Cortex of kidney (tissue), 1 donor: ENCODE measurements at places on chromosomes 1 and 21.

GRCh38 chr1:180918519-180918918 lies 5.8 kb downstream of the KIAA1614 start:
- DNase-seq, result no peak

DNA sequence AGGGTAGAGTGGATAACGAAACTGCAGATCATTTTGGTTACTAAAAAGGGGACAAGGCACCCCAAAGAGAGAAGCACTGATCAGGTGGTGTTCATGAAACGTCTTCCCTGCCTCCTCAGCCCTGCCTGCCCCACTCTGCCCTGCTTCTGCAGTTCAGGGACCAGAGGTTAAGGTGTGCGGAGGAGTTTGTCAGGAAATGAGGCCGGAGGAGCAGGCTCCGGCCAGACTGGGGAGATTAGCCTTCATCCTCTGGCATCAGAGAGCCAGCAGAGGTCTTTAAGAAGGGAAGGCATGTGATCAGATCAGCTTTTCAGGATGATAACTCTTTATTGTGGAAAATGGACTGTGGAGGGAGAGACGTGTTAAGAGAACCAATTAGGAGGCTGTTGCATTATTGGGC lies 291.9 kb upstream of the NR5A2 start:
- no peak for DNase-seq

DNA sequence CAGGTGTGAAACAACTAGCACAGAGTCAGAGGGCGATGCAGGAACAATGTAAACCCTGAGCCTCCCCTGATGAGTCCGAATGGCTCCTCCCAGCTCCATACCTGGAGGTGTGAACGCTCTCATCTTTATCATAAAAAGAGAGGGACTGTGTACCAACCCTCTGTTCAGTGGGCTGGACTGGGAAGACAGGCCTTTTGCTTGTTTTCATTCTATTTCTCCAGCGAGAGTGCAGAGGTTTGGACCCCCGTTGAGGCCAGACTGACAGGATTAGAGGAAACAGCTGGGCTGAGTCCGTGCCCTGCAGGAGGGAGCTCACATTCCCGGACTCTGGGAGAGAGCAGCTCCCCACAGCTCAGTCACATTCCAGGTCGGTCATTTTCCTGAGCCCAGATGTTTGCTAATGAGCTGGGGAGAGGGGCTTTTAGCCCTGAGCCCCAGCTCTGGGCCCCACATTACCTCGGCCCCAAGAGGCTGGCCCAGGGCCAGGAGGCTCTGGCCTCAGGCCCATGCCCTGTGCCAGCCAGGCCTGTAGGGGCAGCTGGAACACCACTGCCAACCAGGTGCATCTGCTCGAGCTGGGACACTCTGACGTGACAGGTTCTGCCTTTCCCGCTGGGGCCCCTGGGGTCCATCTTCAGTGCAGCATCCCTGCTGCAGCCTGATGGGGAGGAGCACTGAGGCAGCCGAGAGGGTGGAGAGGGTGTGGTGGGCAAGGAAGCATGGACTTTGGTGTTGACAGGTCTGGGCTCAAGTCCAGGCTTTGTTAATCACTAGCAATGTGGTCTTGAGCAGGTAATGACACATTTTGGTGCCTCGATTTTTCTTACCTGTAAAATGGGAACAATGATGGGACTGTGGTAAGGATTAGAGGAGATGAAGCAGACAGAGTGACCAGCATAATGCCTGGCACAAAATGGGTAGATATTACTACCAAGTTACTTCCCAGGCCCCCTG lies 3.5 kb upstream of the NBL1 start:
- no peak for DNase-seq

DNA sequence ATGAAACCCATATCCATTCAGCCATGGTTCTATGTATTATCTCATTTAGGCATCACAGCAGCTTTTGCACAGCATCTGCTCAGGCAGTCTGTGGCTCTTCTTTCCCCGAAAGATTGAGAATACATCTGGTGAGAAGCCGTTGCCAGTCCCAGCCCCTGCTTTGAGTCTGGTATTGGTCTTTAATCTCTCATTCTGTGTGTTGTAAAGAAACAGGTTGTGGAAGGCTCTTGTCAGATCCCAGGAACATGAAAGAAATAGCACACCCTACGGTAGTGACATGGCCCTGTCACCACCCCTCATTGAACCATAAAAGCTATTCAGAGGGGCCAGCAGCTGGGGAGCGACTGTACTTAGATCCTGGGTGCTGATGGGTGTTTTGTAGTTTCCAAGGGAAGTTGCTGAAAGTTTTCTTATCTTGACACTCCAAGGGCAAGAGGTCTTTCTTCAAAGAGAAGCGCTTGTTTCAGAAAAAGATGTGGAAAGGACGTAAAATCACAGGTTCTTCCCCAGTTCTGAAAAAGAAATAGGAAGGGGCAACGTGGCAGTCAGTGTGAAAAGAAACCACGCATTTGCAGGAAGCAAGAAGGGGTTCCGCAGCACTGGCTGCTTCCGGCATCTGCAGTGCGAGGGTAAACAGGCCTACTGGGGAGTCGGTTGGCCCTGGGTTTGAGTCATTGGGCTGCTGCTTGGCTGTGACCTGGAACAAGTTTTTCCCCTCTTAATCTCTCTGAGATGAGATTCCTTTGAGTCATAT lies 145.0 kb downstream of the DHRS3 start:
- DNase-seq, result no peak

DNA sequence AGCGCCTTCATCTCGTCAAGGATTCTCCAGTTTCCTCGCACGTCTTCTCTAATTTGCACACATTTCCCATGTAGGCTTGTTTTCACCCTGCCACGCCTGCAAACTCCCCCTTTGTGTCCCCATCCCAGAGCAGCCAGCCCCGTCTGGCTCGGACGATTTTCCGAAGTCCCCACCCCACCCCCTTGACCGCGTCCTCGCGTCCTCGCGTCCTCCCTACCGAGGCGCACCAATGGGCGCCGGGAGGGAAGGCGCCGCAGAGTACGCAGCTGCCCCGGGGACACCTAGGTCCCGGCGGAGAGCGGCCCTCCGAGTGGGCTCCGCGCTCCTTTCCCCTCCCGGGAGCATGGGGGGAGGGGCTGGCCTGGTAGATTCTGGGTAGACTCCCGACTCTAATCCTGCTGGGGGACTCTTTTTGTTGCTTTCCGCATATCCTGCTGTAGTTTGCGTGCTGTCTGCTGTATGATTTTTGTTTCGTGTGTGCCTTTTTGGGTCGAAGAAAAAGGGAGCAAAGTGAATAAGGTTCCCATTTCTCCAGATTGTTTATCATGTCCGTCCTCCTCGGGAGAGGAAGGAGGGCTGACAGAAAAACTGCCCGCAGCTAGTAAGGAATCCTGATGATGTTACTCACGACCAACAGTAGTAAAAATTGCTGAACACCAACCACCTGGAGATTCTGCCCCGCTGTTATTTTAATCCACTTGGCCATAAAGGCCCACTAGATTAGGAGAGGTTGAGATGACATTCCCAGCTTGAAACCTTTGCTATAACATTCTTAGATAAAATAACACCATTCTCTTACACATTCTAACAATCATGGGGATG lies 1.5 kb downstream of the CACHD1 start:
- DNase-seq, result peak; percentile 10

DNA sequence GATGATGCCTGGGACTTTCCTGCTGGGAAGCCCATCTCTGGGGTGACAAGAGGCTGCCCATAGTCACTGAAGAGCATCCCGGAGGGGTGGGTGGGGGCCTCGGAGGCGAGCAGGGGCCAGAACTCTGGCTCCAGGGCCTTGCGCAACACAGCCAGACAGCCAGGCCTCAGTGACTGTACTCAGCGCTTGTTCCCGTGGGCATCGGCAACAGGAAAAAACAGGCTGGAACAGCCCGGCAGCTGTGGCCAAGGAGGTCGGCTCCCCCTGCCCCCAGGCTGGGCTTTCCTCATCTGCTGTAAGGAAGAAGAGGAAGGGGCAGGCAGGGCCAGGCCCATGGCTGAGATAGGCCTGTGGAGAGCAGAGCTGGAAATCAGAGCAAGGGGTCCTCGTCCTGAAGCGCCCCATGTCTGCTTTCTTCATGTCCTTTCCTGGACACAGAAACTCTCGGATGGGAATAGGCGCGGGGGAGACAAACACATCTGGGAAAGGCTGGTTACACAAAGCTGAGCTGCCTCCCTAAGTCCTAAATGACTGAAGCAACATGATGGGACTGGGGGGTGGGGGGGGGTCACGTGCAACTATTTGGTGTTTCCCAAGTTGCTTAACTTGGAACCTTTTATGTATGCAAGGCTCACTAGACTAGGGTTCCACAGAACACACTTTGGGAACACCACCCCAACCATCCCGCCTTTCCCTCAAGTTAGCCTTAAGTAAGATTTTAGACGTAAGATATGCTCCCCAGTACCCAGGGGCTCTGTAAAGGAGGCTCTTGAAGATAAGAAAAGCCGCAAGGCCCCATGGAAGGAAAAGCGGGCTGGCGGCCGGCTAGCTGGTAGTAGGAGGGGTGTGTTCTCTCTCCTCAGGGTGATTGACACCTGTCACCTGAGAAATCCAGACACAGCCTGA lies 30.7 kb downstream of the HSPG2 start:
- DNase-seq, result no peak

DNA sequence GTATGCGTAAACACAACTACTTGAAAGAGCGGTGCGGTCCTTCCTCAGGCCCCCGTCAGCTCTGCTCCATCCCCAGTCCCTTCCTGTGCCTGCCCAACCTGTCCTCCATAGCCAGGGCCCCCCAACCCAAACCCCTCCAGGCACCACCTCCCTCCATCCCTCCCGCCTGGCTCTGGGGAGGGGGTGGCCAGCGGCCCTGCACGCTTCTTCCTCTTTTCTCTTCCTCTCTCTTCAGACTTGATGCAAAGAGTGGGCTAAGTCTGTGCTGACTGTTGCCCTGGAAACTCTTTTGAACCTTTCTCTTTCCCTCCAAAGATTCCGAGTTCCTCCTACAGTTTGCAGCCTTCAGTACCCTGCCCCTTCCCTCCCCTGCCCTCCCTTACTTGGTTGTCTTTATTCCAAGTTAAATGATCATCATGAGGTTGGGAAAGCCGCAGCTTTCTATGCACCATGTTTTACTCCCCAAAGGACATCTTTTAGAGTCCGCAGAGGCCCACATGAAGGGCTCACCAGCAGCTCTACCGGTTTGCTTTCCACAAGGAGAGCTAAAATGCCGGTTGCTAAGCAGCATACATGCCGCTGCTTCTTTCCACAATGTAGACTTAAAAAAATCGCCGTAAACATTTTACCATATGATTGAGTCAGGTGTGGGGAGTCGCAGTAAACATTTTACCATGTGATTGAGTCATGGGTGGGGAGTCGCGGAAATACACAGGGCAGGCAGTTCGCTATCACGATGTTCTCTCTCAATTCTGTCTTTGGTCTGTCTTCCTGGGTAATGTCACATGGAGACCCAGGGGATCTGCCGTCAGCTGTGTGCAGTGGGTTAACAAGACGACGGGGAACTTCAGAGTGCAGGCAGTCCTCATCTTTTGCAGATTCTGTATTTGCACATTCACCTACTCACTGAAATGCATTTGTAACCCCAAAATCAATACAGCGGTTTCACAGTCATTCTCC lies 525.3 kb downstream of the KIF26B start:
- DNase-seq, result no peak

DNA sequence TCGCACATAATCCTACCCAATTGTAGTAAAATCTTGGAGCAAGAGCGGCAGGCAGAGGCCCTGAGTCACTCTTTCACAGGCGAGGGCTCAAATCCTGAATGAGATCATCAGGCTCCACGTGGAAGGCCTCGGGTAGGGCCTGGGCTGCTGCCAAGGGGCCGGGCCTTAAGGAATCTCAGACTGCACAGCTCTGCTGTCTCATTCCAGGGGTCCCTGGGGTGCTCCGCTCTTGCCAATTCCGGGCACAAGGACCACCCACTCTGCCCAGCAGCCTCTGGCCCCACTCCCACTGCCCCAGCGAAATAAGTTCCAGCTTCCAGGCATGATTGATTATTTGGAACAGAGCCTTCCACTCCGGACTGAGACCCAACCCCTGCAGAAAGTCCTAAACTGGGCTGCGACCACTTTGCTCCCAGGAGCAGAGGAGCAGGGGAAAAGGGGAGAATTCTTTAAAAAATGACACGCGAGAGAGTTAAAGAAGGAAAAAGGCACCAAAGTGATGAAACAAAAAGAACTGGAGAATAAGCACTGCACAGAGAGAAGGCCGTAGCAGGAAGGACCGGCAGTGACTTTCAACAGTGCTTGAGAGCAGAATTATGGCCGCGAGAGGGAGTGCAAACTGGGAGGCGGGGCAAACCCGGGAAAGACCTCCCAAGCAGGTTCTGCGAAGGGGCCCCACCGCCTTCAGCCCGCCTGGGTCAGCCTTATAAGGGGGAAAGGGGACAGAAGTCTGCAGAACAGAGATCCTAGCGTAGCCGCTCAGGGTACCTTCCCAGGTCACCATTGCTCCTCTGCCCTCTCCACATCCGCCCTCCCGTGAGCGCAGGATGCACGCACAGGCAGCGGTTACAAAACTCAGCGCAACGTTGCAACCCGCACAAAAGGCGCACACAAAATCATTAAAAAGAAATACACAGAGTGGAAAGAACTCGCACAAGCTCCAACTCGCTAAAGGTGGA lies 2.0 kb downstream of the ADAMTS1 start:
- no peak for DNase-seq

- no peak for DNase-seq
Measured at GRCh38 chr21:21109736-21110135, 111.5 kb downstream of the NCAM2 start.

DNA sequence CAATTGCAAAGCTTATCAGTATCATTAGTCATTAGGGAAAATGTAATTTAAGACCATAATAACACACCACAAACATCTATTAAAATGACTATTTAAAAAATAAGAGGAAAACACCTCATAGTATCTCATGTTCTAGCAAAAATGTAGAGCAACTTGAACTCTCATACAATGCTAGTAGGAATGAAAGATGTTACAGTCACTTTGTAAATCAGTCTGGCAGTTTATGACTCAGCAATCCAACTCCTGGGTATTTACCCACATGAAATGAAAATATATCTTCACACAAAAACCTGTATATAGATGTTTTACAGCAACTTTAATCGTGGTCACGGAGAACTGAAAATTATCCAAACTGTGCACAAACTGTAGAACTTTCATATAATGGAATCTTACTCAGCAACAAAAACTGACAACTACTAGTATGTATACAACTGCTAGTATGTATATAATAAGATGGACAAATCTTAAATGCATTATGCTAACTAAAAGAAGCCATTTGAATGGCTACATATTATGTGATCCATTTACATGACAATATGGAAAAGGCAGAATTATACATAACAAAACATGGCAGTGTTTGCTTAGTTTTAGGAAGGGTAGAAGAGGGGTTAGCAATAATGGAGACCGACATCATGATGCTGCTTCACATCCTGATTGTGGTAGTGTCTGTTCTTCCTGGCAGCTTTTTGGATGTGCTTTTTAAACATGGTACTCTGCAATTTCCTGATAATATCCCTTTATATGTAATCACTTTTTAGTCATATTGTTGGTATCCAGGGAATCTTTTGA lies 267.0 kb downstream of the KCTD3 start:
- DNase-seq, result no peak

- DNase-seq, result no peak
Measured at GRCh38 chr1:183139281-183139942, 46.7 kb upstream of the LAMC2 start.

GRCh38 chr1:214377886-214378285 lies 96.9 kb downstream of the SMYD2 start:
- no peak for DNase-seq

GRCh38 chr1:7235871-7236517 lies 450.7 kb downstream of the CAMTA1 start:
- no peak for DNase-seq

- DNase-seq, result no peak
Measured at GRCh38 chr21:45886610-45887026, 95.0 kb upstream of the COL6A1 start.

GRCh38 chr1:23100074-23100748 lies 68.4 kb downstream of the LUZP1 start:
- no peak for DNase-seq
